ENCODE measurements at places on chromosomes 13 and 19.

- DNase-seq, result no peak
Measured at GRCh38 chr13:76516013-76516412, 370.2 kb downstream of the KCTD12 start.

- DNase-seq, result no peak
Measured at GRCh38 chr19:22625266-22626035, 8.7 kb upstream of the ZNF492 start.

DNA sequence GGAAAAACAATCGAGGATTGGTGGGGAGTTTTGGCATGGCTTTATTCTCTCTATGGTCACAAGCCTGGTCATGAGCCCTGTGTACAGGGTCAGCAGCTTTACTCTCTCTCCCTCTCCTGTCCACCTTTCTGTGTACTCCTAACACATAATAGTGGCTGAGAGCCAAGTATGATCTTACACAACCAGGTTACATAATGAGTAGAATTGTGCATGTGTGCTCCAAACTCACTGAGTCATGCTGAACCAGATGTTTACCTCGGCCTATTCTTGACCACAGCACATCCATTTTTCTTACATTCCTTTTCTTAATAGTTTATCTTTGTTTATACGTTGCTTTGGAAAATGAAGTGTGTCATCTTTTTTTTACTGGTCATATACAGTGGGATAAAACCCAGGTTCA is 53.1 kb downstream of the ZNF254 start:
- DNase-seq, result no peak

DNA sequence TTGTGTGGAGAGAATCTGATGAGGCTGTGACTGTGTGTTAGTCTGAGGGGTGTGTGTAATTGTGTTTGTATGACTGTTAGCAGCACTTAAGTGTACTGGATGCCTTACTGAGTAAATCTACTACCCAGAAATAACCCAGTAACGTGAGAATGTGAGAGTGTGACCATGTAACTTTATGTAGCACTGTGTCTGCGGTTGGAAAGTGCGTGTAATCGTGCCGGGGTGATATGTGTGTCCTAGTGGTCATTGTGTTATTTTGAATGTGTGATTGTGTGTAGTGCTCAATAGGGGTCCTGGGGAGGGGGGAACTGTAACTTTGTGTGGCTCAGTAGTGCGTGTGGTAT is 550 bp downstream of the ZNF383 start:
- DNase-seq, result no peak

DNA sequence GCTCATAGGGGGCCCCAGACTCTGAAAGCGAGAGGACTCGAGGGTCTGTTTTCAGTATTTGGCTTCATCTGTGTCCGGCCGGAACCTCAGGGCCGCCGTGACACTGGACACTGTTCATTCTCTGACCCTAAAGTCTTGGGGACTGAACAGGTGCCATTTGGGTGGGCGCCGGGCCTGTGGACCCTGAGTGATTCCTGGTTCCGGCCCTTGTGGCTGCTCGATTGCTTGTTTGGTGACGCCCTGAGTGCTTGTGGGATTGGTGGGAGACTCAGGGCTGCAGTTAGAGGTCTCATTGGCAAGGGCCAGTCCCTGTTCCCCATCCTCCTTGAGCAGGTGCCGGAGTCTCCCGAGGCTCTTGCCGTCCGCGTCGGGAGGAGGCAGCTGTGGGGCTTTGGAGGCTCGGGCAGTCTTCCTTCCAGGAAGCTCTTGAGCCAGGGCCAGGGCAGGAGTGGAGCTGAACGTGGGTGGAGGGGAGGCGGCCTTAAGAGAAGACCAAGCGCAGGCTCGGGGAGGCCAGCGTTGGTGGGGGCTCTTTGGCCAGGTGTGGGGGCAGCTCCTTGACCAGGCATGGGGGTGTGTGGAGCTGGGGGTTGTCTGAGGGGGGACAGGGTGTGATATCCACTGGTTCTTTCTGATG is 4.7 kb downstream of the PTBP1 start:
- no peak for DNase-seq

GRCh38 chr19:16834747-16835146 is 5.5 kb downstream of the SIN3B start:
- no peak for DNase-seq

GRCh38 chr19:2483084-2483483 is 7.2 kb downstream of the GADD45B start:
- no peak for DNase-seq

- no peak for DNase-seq
Measured at GRCh38 chr13:46642254-46642653, 89.3 kb downstream of the LRCH1 start.

DNA sequence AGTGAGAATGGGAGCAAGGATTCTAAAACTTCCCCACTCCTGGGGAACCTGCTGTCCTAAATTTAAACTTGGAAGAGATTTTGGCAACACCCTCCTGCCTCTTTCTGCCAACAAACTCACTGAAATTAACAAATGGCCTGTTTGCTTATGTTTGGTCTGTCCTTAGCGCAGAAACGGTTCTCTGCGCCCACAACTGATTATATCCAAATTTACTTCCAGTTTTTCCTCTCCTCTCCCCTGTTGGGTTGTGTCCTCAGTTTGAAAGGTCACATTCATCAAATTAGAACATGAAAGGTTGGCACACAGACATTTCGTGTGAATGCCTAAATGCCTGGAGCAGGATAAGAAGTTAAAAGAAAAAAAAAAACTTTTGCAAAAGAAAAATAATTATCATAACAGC is 56.4 kb upstream of the MRI1 start:
- DNase-seq, result no peak

- DNase-seq, result no peak
Measured at GRCh38 chr13:25380741-25381324, 9.1 kb downstream of the ATP8A2 start.

DNA sequence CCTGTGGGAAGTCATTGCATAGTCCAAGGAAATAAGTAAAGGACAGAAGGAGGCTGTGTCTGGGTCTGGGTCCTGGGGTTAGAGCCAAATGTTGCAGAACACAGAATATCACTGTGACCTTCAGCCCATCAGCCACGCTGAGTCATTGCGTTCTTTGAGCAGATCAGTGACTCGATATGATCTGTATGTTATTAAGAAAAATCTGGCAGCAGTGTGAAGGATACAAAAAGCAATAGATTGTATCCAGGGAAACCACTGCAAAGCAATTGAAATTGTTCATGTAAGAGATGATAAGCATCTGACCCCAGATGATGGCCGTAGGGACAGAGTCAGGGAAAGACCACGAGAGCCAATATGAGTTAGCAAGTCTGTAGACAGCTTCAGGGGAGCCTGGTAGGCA is 1575.1 kb upstream of the SLC10A2 start:
- DNase-seq, result no peak

DNA sequence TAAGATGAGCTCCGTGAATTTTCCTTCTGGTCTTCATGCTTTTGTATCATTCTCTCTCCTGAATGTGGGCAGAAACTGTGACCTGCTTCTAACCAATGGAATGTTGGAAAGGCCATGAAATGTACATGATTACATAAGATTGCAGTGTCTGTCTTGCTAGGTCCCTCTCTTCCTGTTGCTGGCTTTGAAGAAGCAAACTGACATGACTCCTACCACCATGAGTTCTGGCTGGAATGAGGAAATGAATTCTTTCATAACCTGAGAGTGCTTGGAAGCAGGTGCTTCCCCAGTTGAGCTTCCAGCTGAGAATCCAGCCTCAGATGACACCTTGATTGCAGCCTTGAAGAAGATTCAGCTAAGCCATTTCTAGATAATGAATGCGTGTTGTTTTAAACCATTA is 275.0 kb upstream of the MIR17HG start:
- DNase-seq, result no peak

GRCh38 chr13:76703621-76704288 is 182.4 kb downstream of the KCTD12 start:
- DNase-seq, result no peak

GRCh38 chr13:109804654-109805053 is 18.3 kb upstream of the IRS2 start:
- DNase-seq, result no peak

DNA sequence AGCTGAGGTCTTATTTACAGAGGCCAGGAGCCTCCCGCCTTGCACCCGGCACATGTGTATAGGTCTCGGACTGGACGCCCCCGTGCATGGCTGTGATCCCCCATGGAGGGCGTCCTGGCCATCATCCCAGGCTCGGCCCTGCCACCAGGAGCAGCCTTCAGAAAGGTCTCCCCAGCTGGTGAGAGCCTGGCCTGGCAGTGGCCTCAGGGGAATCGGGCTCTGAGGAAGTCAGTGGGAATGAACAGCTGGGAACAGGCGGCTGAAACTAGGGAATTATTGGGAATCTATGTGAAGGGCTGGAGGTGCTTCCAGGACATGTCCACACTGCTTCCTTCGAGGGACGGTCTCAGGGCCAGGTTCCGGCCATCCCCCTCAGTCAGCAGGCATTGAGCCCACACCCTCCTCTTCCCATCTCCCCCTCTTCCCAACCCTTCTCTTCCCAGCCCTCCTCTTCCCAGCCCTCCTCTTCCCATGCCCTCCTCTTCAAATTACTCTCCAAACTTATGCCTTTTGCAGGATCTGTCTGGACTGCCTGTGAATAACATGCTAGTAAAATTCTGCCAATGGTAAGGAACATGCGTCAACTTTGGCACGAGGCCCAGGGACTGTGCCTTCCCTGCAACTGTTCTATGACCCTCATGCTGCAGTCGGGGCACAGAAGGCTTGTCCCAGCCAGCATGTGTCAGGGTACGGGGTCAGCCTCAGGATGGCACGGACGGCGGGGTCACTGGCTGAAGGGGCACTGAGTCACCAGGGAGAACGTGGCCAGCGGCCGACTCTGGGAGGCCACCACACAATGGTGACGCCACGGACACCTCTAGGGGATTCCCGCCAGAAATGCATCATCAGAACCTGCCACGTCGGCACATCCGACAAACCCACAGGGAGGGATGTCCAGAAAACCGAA is 24.2 kb upstream of the C13orf46 start:
- DNase-seq, result no peak

DNA sequence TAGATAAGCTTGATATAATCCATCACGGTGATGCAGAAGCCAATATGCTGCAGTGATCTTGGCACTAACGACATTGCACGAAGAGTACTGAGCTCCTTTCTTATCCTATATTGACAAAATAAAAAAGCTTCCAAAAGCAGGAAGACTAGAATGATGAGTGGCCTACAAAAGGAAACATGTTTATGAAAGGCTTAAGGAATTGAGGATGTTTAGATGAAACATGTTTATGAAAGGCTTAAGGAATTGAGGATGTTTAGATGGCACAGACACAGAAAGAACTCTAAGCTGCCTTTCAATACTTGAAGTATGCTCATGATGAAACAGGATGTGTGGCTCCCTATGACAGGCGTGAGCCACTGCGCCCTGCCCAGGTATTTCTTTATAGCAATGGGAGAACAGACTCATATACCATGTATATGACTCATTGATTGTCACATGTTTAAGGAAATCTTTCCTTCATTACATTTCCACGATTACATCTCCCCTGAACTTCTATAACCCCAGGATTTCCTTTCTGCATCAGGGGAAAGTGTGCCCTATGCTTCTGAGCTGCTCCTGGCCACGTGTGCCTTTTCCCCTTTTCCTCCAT is 690.8 kb upstream of the ARGLU1 start:
- DNase-seq, result no peak

DNA sequence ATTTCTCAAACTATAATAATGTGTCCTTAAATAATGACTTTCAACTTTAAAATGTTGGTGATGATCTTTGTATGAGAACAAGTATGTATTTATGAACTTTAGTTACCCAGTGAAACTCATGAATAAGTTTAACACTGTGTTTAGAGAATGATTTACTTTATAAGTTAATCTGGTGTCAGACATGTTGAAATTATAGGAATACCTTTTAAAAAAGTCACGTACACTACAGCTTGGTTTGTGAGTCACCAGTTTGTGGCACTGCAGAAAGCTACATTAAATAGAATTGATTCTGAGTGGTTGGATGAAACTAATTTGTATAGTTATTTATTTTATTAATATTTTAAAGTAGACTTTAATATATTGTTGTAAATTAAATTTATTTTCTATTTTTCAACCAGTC is 1366.2 kb upstream of the PCDH20 start:
- DNase-seq, result no peak

GRCh38 chr13:91813253-91813652 is 414.8 kb downstream of the GPC5 start:
- no peak for DNase-seq

DNA sequence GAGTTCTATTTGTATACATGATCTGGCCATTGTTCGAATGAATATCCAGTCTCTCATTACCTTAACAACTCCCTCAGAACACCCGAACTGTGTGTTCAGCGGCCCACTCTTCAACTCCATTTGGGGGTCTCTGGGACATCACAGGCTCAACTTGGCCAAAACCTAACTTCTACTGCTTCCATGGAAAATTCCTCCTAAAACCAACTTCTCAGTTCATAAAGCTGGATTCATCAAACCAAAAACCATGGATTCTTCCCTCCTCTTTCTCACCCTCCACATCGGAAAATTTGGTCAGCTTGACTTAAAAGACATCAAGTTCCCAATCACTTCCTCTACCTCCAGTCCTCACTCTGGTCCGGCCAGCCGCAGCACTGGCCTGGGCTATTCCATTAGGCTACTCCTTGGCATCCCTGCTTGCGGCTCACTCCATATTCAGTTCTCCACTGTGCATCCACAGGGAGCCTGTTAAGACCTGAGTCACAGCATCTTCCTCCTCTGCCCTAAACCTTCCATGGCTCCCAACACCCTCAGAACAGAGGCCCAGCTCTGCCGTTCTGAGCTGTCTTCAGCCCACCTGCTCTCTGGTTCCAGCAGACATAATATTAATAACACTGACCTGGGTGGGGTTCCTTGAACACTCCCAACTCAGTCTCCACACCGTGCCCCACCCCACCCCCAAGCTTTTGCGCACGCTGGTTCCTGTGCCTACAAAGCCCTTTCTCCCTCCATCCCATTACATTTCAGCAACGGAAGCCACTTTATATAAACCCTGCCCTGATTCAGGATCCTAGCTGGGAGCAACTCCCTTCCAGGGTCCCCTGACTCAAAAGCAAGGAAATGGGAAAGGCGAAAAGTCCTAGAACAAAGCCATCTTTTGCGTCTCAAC is 1.1 kb downstream of the ZNF792 start:
- no peak for DNase-seq

GRCh38 chr13:97223037-97223710 is 1.0 kb downstream of the MBNL2 start:
- DNase-seq, result no peak

GRCh38 chr13:43014162-43014561 is 9.2 kb upstream of the DNAJC15 start:
- no peak for DNase-seq

All from activated CD8-positive, alpha-beta memory T cell treated with anti-CD3 and anti-CD28 coated beads for 48 hours (primary cell).